ENCODE measurements at places on chromosomes 16 and 17.
A peak's percentile ranks its signal among the peaks of the same experiment; 100 is the strongest.

DNA sequence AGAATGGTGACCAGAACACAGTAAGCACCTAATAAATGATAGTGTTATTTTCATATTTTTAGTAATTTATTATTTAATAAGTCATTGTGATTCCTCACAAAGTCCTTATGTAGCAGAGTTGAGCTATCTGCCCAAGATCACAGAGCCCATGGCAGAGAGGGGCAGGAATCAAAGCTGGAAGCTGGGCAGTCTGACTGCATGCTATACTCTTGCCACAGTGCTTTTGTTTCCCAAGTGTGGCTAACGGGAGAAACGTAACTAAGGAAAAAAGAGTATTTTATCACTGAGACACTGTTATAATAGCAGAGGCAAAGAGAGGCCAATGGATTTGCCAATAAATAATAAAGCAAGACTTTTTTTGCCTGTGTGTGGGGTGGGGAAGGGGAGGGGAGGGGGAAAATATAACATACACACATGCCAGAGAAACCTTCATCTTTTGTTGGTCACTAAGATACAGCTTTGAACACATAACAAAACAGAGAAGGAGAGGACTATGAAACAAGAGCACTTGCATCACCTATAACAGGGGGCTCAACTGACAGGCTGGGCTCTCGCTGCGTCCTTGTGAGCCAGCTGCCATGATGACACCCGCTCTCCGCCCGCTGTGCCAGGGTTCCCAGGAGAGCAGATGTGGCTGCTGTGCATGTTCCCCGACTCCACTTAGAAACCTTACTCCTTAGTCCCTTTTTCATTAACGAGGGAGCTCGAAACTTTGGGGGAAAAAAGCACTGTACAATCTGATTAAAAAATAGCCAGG lies 10.1 kb downstream of the CSNK2A2 start:
- no peak for DNase-seq

- DNase-seq, result no peak
Observed at GRCh38 chr17:73783945-73784603, 139.8 kb upstream of the SDK2 start.

- DNase-seq, result peak; percentile 67
Observed at GRCh38 chr17:56593646-56594319, at the start of gene NOG. TSS of gene NOG (plus strand) at chr17:56593699. CDS start at chr17:56594224, 525 bp downstream.

GRCh38 chr16:66562409-66562808 lies 3.8 kb upstream of the CMTM1 start:
- DNase-seq, result no peak

DNA sequence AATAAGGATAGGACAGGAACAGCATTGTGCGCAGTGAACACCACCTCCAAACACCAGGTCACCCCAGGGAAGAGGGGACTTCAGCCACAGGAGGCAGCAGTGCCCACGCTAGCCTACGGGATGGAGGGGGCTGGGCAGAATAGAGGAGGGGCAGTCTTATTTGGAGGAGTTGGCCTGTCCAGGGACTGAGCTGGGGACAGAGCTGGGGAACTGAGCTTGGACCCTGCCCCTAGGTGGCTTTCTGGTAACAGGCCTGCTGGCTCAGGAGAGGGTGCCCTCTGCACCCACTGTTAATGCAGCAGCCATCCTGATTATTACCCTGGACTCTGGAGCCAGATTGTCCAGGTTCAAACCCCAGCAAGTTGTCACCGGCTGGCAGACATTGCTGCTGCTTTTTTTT lies 9.3 kb downstream of the CCDC102A start:
- no peak for DNase-seq

DNA sequence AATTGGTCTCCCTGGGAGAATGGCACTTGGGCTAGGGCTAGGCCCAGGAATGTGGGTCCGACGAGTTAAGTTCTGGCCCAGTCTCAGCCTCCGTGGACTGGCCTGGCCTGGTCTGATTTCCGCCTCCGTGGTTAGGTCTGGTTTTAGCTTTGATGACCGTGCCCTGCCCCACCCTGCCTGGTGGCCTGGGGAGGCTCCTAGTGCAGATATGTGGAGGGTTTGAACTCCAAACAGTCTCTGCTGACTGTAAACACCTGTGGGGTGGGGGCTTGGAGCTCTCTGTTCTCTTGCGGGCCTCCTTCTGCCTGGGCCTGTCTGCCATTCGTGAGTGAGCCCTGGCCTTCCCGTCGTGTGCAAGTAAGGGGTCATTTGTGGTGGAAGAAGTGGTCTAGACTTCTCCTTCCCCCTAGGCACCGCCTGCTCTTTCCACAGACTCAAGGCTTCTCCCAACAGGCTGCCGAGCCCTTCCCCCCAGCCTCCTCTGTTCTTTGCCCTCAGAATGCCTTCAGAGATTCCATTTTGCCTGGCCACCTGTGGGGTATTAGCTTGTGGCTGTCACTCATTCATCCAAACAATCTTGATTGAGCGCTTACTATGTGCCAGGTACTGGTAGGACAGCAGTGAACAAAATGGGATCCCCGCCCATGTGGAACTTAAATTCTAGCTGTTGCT lies 1.6 kb downstream of the ATP6V0C start:
- DNase-seq, result no peak

DNA sequence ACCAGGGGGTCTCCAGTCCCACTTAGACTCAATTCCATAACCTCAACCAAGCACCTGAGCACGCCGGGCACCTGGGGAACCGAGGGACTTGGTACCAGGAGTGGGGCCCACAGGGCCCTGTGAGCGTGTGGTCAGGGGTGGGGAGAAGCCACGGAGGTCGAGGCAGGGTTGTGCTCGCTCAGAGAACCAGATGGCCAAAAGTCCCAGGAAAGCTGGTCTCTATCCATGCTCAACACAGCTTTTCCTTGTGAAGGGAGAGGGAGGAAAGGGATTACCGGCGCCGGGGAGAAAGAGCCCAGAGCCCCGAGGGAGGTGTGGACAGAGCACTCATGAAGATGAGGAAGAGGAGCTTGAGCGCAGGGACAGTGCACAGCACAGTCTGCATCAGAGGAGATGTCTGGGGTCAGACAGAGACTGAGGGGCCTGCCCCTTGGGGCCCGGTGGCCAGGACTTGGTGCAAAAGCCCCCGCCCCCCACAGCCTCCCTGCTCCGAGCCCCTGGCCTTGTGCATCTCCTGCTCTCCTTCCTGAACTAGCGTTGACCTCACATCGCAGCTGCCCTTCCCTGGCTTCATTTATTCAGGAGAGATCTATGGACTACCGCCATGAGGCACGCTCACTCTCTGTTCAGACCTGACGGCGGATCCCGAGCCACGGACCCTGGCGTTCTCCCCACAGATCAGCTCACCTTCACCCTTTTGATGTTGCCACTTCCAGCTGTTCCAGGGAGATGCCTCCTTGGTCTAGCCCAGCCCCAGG lies 355.4 kb upstream of the TNRC6C start:
- no peak for DNase-seq

DNA sequence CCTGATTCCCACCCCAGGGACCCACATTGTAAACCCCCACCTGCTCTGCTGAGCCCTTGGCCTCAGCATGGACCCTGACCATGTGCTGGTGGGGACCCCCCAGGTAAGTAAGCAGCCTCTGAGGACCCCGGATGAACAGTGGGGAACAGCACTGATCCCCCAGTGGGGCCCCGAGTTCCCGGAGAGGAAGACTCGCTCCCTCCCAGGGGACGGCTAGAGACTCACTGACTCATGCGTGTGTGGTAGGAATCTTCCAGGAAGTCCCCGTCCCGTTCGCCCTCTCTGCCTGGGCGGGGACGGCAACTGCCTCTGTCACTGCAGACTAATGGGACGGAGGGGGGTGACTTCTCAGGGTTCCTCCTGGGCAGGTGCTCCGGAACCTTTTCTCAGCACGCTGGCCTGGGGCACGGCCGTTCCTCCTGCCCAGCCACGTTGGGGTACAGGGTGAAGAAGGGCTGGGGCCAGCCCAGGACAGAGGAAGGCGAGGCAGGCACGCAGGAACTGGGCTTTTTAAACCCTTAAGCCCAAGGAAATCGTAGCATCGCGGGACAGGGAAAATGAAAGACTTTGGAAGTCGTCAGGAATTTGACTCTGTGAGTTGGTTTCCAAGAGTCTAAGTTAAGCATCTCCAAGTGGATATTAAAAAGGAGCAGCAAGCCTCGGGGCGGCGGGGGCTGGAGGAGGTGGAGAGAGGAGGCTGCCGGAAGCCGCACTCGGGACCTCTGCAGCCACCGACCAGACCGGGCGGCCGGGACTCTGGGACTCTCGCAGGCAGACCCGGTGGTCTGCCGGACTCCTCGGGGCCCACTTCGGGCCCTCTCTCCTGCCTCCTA lies 178.7 kb downstream of the SEC14L1 start:
- peak; percentile 73 for DNase-seq

DNA sequence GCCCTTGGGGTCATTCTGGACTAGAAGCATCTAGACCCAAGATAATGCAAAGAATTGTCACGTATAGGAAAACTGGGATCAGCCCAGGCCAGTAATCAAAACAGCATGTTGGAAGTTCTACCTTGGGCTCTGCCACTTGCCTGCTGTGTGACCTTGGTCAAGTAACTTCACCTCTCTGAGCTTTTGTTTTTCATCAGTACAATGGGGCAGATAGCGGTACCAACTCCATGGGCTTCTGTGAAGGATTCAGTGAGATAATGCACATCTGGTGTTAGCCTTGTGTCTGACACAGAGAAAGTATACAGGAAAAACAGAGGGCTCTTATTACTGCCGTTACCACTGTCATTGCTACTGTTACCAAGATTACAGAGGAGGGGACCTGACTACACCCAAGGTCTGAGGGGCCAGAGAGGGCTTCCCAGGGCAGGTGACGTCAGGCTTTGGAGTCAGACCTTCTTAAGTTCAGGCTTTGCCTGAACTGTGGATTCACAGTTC lies 24.6 kb downstream of the CMIP start:
- DNase-seq, result no peak

GRCh38 chr17:28751600-28752366 lies 8.0 kb downstream of the TRAF4 start:
- no peak for DNase-seq
